ENCODE measurements at places on chromosomes 3 and 15.

- DNase-seq = no peak
Observed at GRCh38 chr3:134419960-134420321, 45.7 kb upstream of the AMOTL2 start.

- peak; percentile 31 for DNase-seq
Observed at GRCh38 chr3:64730681-64731080, 42.9 kb upstream of the ADAMTS9 start.

GRCh38 chr15:84947947-84948830 lies 33.5 kb upstream of the PDE8A start:
- peak; percentile 91 for DNase-seq

DNA sequence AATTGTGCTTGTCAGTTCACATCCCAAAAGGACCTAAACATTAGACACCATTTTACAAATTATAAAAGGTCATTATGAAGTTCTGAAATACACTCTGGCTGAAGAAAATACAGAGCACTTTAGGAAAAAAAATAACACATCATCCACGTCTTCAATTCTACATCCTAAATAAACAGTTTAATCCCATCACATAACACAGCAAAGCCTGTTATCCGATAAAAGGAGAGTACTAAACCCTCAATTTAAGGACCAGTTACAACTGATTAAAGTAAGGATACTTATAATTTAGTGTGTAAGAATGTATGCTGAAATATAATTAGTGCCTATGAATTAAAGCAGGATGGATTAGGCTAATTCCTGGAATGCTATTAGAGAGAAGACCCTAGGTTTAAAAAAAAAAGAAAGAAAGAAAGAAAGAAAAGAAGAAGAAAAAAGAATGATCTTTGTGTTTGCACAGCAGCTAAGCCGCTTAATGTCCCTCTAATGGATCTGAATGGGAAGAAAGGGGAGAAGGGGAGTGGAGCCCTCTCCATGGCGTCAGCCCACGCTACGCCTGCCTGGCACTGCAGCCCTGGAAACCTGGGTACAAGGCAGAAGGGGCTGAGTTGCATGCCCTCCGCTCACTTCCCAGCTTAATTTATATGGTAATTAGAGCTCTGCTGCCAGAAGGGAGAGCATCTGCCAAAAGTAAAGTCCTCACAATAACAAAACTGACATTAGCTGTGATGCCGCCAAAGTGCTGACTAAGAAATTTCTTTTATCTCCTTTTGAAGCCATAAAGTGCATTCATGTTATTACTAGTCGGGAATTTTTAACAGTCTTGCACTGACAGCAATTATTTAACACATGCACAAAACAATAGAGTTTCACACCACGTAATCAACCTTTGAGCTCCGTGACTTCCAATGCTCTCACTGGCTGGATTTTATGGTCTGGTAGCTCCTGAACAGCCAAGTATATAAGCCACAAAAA lies 90.0 kb downstream of the FSIP1 start:
- peak; percentile 70 for DNase-seq

- no peak for DNase-seq
Observed at GRCh38 chr3:78086150-78086549, 1046.3 kb downstream of the ROBO2 start.

DNA sequence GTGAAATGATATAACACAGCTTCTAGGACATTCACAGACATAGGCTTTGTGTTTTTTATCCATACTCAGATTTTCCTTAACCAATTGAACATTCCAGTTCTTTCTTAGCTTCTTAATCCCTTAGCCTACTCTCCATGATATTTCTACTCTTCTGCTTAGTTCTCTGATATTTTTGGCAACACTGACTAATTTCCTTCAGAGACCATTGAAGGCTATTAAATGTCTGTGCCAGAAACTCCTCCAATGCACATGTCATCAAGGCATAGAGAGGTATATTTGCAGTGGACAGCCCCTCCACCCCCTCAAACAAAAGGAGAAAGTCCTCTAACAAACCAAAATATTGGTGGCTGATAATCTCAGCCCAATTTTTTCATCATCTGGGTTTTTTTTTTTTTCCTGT lies 105.9 kb upstream of the TSC22D2 start:
- DNase-seq = no peak

DNA sequence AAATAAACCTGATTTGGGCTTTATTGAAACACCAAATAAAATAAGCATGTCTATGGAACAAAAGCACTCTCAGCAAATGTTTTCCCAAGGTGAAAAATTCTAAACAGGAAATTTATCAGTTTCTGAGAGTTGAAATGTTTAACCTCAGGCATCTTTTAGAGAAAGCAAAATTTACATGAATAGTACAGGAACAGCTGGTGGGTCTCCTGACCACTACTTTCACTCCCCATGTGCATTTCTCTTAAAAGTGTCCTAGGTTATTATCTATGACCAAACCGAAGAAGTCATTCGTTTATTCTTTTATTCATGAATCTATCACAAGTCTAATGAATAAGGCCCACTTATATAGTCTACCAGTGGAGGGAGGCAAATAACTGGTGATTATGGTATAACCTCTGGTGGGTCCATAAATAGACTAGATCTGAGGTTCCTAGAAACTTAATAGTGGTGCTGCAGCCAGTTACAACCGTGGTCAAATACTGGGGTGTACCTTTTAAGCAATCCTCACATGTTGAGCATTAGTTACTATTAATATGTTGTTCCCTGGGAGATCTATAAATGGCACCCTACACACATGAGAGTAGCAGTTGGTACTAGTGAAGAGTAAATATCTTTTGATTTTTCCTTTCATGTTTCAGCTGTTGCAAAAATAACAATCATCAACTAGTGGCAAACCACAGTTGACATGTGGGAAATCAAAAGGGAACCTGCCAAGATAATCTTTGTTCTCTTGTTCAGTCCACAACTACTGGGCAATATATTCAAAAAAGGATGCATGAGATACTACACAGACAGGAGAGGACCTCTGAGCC lies 169.3 kb upstream of the STAC start:
- DNase-seq = peak; percentile 28

DNA sequence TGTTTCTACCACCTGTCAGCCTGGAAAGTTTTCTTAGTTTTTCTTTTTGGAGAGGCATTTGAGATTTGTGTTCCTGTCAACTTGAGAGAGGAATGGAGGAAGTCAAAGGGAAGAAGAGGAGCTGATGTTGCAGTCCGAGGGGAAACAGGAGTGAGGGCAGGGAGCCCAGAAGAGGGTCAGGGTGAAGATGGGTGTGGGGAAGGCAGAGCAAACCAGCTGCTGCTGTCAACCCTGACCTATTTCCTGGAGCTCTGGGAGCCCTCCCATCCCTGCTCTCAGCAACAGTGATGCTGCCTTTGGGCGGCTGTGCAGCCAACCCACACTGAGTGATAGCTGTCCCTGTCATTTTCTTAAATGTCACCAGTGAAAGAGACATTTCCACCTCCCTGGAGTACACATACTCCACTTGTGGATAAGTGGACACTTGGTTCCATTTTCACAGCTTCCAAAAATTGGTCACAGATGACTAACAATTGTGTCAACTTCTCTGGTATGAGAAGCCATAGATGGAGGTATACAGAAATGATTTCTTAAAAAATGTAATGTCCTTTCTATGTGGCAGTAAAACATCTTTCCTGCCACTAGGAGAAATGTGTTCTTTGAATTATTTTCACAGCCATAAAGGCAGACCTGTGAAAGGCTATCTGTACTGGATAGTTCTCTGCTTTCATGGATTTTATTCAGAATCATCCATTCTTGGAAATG lies 556.3 kb upstream of the TBL1XR1 start:
- no peak for DNase-seq

GRCh38 chr3:67311440-67311839 lies 313.3 kb downstream of the KBTBD8 start:
- DNase-seq = no peak

- DNase-seq = peak; percentile 84
Observed at GRCh38 chr3:113211330-113212149, at the start of gene BOC. BOC (plus strand) TSS chr3:113211557; CDS start chr3:113249803, 38,246 bp downstream.

DNA sequence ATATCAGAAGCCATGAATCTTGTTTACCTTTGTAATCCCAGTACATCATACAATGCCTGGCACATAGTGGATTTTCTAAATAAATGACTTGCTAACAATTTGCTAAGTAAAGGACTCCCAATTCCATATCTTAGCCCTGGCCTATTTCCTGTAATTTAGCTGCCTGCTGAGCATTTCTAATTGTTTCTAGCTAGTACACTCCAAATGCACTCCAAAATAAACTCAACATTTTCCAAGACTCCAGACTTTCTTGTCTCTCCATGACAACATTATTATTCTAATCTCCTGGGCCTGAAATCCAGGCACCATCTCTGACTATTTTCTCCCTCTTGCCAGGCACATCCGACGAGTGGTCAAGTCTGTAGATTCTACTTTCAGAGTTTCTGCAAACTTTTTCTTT lies 773.5 kb downstream of the SQOR start:
- DNase-seq = no peak

DNA sequence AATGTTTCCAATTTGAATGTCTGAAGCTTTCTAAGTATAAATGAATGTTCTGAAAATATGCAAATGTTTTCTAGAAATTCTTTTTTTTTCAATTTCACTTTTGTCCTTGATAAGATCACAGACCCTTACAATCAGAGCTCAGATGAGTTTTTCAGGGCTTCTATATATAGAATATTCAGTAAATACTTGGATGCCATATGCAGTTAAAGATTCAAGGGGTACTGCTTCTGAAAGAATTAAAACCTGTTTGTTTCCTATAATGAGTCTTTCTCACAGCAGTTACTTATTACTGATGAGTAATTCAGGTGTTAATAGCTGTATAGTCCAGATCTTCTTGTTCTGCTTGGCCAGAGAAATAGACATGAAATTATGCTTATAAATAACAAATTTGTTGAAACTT lies 812.6 kb downstream of the ZPLD1 start:
- no peak for DNase-seq

DNA sequence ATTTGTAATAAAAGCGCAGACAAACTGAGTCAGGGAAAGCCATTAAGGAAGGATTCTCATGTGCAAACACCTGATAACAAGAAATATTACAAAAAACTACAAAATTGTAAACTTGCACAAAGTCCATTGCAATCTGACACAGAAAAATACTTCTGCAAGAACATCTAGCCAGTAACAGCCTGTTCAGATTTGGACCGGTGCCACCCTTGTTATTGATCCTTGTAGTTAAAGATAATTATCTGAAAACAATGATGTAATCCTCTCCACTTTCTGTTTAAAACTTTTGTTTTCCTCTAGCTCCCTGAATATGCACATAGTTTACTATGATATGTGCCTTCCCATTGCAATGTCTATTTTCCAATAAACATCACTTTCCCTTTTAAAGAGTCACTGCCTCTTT lies 1090.2 kb downstream of the PLOD2 start:
- no peak for DNase-seq

GRCh38 chr15:27871078-27871901 lies 227.8 kb downstream of the OCA2 start:
- no peak for DNase-seq

GRCh38 chr3:77320514-77320913 lies 280.6 kb downstream of the ROBO2 start:
- DNase-seq = peak; percentile 57

- no peak for DNase-seq
Observed at GRCh38 chr15:92753591-92753990, 98.0 kb upstream of the FAM174B start.

DNA sequence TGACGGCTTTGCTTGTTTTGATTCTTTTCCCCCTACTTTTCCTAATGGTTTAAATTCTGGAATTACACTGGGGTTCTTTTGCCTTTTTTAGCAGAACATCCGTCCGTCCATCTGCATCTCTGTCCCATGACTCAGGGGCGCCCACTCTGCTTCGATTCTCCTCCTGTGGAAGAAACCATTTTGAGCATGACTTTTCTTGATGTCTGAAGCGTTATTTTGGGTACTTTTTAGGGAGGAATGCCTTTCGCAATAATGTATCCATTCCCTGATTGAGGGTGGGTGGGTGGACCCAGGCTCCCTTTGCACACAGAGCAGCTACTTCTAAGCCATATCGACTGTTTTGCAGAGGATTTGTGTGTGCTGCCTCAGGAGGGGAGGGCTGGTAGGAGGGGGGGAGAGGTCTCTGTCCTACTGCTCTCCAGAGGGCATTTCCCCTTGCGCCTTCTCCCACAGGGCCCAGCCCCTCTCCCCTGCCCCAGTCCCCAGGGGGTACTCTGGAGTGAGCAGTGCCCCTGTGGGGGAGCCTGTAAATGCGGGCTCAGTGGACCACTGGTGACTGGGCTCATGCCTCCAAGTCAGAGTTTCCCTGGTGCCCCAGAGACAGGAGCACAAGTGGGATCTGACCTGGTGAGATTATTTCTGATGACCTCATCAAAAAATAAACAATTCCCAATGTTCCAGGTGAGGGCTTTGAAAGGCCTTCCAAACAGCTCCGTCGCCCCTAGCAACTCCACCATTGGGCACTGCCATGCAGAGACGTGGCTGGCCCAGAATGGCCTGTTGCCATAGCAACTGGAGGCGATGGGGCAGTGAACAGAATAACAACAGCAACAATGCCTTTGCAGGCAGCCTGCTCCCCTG lies 19.5 kb upstream of the BSN start:
- peak; percentile 88 for DNase-seq

GRCh38 chr15:68524753-68525584 lies 53.8 kb upstream of the CORO2B start:
- peak; percentile 71 for DNase-seq

GRCh38 chr3:117696851-117697407 lies 987.4 kb downstream of the TUSC7 start:
- no peak for DNase-seq

DNA sequence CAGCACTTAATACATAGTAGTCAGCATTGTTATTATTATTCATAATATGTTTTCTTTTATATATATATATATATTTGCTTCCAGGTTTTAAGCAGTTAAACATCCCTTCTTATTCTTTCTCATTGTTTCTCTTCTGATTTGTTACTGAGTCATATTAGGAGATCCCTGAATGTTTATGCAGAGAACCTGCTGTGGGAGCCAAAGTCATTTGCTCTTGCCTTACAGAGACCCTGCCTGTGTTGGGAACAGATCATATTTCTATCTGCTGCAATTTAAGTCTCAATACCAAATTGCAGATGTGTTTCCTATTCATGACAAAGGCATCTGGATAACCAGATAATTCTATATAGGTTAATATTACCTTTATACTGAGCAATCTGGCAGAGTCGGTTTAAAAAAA lies 323.0 kb upstream of the UMPS start:
- peak; percentile 25 for DNase-seq

DNA sequence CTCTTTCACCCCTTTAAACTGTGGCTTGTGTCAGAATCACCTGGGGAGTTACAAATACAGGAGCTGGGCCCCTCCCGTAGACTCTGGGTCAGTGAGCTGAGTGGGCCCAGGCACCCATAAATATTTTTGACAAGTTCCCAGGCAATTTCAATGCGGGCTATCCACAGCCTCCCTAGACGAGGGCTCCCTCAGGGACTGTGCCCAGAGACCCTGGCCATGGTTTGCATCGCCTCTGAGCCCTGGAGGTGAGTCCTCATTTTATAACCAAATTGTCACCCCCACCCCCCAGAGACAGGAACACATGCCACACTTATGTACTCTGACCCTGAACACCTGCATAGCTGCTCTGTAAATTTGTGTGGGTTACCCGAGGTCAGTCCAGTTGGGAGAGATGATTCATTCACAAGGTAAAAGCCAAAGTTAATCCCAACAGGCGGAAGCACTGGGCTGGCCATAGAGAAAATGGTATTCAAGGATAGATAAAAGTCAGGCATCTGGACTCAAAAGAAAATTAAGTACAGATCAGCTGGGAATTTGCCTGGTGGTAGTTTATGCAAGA lies 146.5 kb upstream of the SLC6A11 start:
- no peak for DNase-seq

- DNase-seq = no peak
Observed at GRCh38 chr3:50587806-50588758, 18.8 kb downstream of the HEMK1 start.

GRCh38 chr3:43023066-43023465 lies 44.0 kb downstream of the GASK1A start:
- DNase-seq = no peak
